ENCODE measurements at places on chromosomes 6 and 20.

GRCh38 chr6:139534472-139535115 lies 160.1 kb upstream of the CITED2 start:
- no peak for DNase-seq

DNA sequence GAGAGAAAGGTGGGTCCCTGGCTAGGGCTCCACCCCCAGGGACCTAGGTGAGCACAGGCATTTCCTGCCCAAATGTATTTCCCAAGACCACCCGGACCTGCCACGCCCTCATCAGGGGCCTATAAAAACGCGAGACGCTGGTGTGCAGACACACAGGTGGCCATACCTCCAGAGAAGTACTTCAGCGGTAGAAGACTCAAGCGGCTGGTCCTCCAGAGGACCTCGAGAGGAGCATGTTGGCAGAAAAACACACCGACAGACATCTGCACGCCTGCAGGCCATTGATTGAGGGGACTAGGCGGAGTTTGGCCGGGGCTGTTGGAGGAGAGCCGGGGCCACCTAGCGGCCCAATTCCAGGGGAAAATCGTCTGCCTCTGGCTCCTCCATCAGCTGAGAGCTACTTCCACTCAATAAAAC lies 695.8 kb upstream of the MMS22L start:
- no peak for DNase-seq

DNA sequence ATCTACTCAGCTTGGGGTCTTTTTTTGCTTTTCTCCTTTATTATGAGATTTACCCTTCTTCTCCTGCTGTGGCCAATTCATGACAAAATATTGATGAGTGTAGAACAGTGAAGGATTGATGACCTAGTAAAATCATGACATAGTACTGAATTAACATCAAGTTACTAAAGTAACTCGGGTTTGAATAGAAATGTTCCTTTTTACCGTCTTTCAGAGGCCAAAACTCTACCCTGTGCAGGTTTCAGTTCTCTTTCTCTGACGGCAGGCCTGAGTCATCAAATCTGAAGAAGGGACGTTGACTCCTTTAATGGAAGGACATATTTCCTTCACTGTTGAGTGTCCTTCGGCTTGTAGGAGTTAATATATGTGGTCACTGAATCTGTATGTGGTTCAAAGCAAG lies 80.7 kb downstream of the RREB1 start:
- no peak for DNase-seq

- no peak for DNase-seq
Measured at GRCh38 chr6:15593798-15594197, 69.0 kb downstream of the DTNBP1 start.

Data from left hindlimb (tissue), 1 donor.